GM23248 (cell line): ENCODE measurements at places on chromosomes 12 and 14. TPM values are rescaled to one million over a fixed set of nuclear protein-coding genes. Genes with fewer than 3 reads are reported as not detected.

DNA sequence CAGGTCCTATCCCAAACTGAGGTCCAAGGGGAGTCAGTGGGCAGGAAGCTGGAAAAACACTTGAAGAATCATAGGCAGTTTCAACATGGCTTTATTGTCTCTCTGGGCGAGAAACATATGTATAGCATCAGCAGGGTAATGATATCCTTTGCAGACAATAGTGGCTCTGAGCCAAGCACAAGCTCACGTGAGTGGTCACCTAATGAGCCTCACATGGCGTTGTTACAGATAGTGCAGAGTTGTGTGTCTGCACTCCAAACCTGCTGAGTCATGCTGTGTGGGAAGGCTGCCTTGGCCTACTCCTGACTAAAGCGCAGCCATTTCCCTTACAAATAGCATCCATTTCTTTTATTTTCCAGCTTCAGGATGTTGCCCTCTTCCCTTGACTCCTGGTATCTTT is 105.2 kb upstream of the SYT1 start:
- peak; percentile 43 for DNase-seq
- H3K4me3 ChIP-seq = no peak overlapping the region
- no peaks in the 10 kb centered on the region for H3K36me3 ChIP-seq
- H3K27me3 ChIP-seq = no peaks in the 10 kb centered on the region
- no peaks in the 10 kb centered on the region for H3K4me1 ChIP-seq
- H3K27ac ChIP-seq = no peak overlapping the region

DNA sequence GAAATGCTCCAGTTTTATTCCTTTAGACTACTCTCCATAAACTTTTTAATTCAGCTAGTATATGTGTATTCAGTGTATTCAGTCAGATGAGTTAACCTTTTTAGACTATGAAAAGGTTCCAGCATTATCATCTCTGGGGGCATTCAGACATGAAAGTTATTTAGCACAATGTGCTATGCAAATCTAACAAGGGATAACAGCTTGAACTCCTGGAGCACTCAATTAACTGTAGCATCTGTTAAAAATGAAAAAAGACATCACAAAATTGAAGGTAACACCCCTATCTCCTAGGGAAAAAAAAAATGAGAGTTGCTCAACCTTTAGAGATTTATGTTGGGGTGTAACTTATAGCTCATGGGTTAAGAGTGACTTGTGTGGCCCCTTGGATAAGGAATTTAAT is 211.5 kb downstream of the PHLDA1 start:
- H3K27ac ChIP-seq = no peak overlapping the region
- no peaks in the 10 kb centered on the region for H3K36me3 ChIP-seq
- no peak for DNase-seq
- peaks cover 77% of the 10 kb centered on the region for H3K4me1 ChIP-seq

- H3K36me3 ChIP-seq = no peaks in the 10 kb centered on the region
- peak overlapping the region; percentile 24 for H3K27ac ChIP-seq
- H3K4me1 ChIP-seq = peaks cover 21% of the 10 kb centered on the region
- peak overlapping the region; percentile 66 for H3K4me3 ChIP-seq
- peak; percentile 62 for DNase-seq
Measured at GRCh38 chr12:95385246-95386035, 88.5 kb upstream of the METAP2 start.

GRCh38 chr14:65190312-65190711 is 88.0 kb upstream of the MAX start:
- DNase-seq = no peak
- H3K4me3 ChIP-seq = no peak overlapping the region
- no peaks in the 10 kb centered on the region for H3K4me1 ChIP-seq
- H3K36me3 ChIP-seq = no peaks in the 10 kb centered on the region

GRCh38 chr12:73110816-73111215 is 838.6 kb downstream of the TRHDE start:
- H3K27ac ChIP-seq = no peak overlapping the region
- DNase-seq = no peak
- H3K36me3 ChIP-seq = no peaks in the 10 kb centered on the region
- H3K27me3 ChIP-seq = no peaks in the 10 kb centered on the region
- no peaks in the 10 kb centered on the region for H3K4me1 ChIP-seq

DNA sequence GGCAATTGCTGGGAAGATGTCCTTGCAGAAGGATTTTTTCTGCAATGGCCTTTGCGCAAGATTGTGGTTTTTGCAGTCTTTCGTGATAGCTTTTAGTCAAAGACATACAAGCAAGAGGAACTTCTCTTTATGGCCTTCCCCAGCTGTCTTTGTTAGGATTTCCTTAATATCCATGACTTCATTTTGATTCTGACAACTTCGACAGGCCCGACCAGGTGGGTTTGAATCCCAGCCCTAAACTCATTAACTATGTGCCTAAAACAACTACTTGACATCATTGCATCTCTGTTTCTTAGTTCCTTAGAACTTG is 13.3 kb upstream of the VRK1 start:
- no peak overlapping the region for H3K4me3 ChIP-seq
- DNase-seq = peak; percentile 24
- H3K36me3 ChIP-seq = no peaks in the 10 kb centered on the region
- H3K27me3 ChIP-seq = peaks cover 5% of the 10 kb centered on the region; the same call in 1 of the 2 replicates

- no peaks in the 10 kb centered on the region for H3K27me3 ChIP-seq
- DNase-seq = no peak
- no peak overlapping the region for H3K4me3 ChIP-seq
Measured at GRCh38 chr12:116821291-116821690, 60.0 kb downstream of the HRK start.

DNA sequence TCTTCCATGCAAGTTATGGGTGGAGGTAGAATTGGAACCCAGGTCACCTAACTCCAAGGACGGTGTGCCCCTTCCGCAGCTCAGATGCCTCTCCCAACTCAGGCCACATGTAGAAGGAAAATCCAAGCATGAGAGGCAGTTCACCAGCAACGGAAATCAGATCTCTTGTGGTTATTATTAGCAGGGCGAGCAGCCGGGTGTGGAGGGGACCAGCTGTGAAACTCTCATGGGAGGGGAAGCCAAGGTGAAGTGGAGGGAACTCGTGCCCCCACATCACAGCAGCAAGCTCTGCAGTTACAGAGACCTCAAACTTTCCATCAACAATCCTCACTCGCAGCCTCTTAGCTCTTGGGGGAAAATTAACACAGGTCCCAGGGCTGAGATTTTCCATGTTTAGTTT is 79.7 kb downstream of the KSR2 start:
- H3K27me3 ChIP-seq = no peaks in the 10 kb centered on the region
- H3K36me3 ChIP-seq = no peaks in the 10 kb centered on the region
- no peak overlapping the region for H3K27ac ChIP-seq
- H3K4me3 ChIP-seq = no peak overlapping the region
- DNase-seq = no peak

DNA sequence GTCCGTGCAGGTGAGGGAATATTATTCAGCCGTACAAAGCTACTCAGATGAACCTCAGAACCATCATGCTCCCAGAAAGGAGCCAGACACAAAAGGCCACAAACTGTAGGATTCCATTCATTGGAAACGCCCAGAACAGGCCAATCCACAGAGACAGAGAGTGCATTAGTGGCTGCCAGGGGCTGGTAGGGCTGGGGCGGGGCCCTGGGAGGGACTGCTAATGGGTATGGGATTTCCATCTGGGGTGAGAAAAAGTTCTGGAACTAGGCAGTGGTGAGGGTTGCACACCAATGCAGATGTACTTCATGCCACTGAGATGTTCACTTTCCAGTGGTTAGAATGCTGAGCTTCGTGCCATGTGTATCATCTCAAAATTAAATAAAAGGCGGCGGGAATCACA is 101.1 kb downstream of the RFLNA start:
- no peaks in the 10 kb centered on the region for H3K27me3 ChIP-seq
- peak overlapping the region; percentile 52 for H3K27ac ChIP-seq
- H3K4me1 ChIP-seq = peaks cover 45% of the 10 kb centered on the region
- DNase-seq = peak; percentile 64
- H3K36me3 ChIP-seq = no peaks in the 10 kb centered on the region

DNA sequence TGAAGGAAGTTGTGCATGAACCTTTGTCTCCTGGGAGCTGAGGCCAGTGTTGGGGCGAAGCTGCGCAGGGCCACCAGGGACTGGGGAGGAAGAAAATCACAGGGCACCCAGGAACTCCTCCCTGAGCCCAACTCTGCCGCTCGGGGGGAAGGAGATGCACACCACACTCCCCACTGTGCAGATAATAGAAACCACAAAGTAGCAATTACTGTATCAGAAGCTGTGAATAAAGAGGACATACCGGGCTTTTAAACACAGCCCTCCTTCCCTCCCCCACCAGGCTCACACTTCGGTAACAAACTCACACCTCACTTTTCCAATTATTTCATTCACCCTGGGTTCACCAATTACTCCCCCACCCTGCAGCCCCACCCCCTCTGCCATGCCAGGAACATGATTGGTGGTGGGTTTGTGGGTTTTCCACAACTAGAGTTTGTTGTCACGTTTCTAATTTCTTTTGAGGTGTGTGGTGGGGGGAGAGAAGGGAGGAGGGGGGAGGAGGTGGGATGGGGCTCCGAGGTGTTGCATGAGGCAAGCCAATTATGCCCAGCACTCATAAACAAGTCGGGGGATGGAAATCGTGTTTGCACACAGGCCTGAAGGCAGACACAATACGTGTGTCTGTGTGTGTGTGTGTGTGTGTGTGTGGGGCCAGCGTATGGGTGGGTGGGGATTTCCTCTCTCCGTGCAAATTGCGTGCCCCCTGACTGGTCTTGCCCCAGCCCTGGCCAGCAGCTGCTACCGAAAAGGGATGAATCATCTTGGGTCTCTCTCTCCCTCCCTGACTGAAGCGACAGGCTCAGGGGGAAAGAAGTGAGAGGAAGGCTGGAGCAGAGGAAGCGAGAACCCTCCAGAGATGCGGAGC is 103.3 kb downstream of the RBM19 start:
- H3K27ac ChIP-seq = no peak overlapping the region
- H3K4me1 ChIP-seq = peaks cover 6% of the 10 kb centered on the region; the same call in 1 of the 2 replicates
- no peaks in the 10 kb centered on the region for H3K27me3 ChIP-seq
- no peak overlapping the region for H3K4me3 ChIP-seq
- no peaks in the 10 kb centered on the region for H3K36me3 ChIP-seq

- no peak for DNase-seq
- no peaks in the 10 kb centered on the region for H3K36me3 ChIP-seq
- no peaks in the 10 kb centered on the region for H3K27me3 ChIP-seq
Measured at GRCh38 chr12:131260954-131261353, 307.2 kb downstream of the ADGRD1 start.

Gene EMP1
- 496 and 518 TPM in 2 replicates for polyA plus RNA-seq

DNA sequence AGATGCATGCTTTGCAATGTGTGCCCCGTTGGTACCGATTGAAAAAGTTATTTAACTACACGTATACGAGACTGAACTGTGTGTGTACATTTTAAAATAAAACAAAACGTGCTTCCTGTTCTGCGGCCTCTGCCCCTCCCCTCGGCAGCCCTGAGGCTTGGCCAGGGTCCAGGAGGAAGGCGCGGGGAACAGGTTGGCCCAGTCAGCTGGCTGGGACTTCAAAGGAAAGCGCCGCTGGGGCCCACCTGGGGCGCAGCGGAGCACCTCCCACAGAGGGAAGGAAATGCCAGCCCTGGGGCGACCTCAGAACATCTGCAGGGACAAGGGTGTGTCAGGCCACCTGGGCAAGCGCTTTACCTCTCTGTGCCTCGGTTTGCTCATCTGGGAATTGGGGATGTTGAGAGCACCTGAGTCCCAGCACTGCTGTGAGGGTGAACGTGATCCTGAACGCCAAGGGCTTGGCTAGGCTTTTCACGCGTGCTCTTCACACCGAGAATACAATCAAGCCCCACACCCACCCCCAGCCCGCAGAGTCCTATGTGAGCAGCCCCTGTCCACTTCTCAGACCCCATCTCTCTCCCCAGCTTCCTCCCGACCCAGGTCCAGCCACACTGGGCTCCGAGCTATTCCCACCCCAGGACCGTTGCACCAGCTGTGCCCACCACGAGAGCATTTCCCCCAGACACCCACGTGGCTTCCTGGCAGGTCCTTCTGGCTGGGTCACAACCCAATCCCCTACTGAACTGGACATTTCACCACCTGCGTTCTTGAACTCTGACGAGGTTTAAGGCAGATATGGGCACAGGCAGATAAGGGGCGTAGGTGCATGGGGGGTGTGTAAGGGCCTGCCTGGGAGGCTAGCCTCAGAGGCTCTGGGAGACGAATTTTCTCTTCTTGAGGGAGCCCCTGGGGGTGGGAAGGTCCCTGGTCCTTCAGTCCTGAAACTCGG is 41.9 kb upstream of the NCOR2 start:
- H3K4me3 ChIP-seq = no peak overlapping the region
- no peaks in the 10 kb centered on the region for H3K27me3 ChIP-seq
- no peaks in the 10 kb centered on the region for H3K36me3 ChIP-seq
- no peaks in the 10 kb centered on the region for H3K4me1 ChIP-seq

DNA sequence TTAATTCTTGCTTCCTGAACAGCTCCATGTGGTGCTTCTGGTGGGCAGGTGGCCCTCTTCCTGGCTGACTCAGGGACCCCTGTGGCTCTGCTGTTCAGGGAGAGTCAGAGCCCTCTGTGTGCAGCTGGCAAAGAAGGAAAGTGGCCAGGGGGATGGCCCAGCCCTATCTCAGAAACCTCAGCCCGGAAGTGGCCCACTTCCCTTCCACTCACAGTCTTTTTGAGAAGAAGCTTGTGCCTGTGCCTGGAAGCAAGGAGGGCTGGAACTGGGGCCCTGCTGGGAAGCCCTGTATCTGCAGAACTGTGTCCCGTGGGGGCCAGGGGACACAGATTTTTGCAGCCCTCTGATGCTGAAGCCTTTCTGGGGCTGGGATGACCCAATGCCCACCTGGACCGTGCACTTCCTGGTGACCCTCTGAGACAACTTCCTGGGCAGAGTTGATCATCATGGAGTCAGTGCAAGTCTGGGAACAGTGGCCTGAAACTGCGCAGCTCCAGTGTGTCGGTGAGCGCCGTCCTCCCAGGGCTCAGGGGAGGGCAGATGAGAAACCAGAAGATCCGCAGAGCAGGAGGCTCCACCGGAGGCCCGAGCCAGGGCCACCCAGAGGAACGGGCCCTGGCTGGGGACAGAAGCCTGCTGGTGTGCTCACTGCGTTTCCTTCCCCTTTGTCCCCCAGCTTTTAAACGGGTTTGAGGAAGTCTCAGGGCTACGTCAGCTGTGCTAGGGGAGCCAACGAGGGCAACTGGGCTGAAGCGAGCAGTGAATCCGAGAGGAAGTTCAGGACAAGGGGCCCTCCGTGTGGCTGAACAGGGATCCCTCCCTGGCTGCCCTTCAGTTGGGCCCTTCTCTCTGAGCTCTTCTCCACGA is 217.4 kb upstream of the RTL1 start:
- no peak for DNase-seq
- H3K27me3 ChIP-seq = peaks cover 29% of the 10 kb centered on the region

DNA sequence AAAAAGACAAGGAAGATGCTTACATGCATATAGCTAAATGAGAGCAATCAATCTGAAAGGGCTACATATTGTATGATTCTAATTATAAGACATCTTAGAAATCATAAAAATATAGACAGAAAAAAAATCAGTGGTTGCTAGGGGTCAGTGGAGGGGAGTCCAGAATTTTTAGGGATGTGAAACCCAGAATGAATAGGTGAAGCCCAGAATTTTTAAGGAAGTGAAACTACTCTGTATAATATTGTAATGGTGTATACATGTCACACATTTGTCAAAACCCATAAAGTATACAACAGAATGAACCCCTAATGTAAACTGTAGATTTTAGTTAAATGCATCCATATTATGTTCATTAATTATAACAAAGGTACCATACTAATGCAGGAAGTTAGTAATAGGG is 713.2 kb downstream of the FLRT2 start:
- no peak overlapping the region for H3K27ac ChIP-seq
- DNase-seq = no peak
- H3K4me3 ChIP-seq = no peak overlapping the region
- H3K4me1 ChIP-seq = no peaks in the 10 kb centered on the region
- no peaks in the 10 kb centered on the region for H3K27me3 ChIP-seq

- H3K27me3 ChIP-seq = no peaks in the 10 kb centered on the region
- H3K36me3 ChIP-seq = no peaks in the 10 kb centered on the region
- no peak for DNase-seq
Measured at GRCh38 chr14:64463195-64463594, 2.1 kb upstream of the AKAP5 start.
